HS-27A (cell line): ENCODE measurements at places on chromosomes 6 and 20.

- no peak for DNase-seq
Measured at GRCh38 chr6:170291271-170292110, 613 bp upstream of the DLL1 start.

GRCh38 chr6:149273318-149273717 is 44.2 kb upstream of the TAB2 start:
- DNase-seq = no peak

GRCh38 chr20:42963796-42964195 is 225.9 kb downstream of the PTPRT start:
- no peak for DNase-seq

DNA sequence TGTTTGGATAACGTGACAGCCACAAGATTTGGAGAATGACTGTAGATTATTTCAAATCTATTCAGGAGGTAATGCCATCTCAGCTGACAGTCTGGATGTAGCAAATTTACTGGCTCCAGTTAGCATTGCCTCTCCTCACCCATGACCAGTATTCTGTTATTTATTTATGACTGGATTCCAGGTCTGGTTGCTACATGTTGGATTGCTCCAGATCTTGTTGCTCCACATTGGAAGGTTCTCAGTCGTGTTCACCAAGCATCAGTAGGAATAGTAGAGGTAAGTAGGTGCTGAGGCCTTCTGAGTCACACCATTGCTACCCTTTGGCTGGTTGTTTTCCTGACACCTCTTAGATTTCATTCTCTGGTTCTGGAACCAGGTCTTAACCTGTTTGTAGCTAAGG is 69.5 kb upstream of the ELOVL5 start:
- DNase-seq = no peak

- no peak for DNase-seq
Measured at GRCh38 chr20:54268941-54269340, 61.1 kb downstream of the PFDN4 start.

- DNase-seq = no peak
Measured at GRCh38 chr20:56826306-56826704, 197.2 kb downstream of the TFAP2C start.

GRCh38 chr6:103326760-103327757 is 1532.7 kb downstream of the HACE1 start:
- DNase-seq = no peak

- peak; percentile 54 for DNase-seq
Measured at GRCh38 chr20:64065974-64066343, 3.0 kb downstream of the TCEA2 start.

- no peak for DNase-seq
Measured at GRCh38 chr6:48613231-48613949, 502.4 kb upstream of the PTCHD4 start.

GRCh38 chr20:33684533-33685327 is 1.5 kb downstream of the E2F1 start:
- DNase-seq = no peak

- no peak for DNase-seq
Measured at GRCh38 chr6:6587696-6588063, 840 bp upstream of the LY86 start.

DNA sequence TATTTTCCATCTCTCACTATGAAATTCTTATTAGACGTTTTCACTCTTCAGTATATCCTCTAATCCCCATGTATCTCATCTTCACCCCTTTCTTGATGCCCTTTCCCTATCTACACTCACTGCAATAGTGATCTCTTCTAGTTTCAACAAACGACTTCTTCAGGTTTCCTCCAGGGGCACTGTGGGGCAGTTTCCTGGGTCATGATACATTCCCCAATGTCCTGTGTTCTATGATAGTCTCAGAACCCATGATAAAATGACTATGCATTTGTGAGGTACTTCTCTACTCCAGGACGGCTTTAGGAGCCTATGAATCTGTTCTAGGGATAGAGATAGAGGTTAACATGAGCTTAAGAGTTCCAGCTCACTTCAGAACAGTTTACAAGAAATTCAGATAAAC is 183.3 kb downstream of the FOXC1 start:
- DNase-seq = no peak

GRCh38 chr20:45813006-45813340 is 529 bp downstream of the UBE2C start:
- no peak for DNase-seq

DNA sequence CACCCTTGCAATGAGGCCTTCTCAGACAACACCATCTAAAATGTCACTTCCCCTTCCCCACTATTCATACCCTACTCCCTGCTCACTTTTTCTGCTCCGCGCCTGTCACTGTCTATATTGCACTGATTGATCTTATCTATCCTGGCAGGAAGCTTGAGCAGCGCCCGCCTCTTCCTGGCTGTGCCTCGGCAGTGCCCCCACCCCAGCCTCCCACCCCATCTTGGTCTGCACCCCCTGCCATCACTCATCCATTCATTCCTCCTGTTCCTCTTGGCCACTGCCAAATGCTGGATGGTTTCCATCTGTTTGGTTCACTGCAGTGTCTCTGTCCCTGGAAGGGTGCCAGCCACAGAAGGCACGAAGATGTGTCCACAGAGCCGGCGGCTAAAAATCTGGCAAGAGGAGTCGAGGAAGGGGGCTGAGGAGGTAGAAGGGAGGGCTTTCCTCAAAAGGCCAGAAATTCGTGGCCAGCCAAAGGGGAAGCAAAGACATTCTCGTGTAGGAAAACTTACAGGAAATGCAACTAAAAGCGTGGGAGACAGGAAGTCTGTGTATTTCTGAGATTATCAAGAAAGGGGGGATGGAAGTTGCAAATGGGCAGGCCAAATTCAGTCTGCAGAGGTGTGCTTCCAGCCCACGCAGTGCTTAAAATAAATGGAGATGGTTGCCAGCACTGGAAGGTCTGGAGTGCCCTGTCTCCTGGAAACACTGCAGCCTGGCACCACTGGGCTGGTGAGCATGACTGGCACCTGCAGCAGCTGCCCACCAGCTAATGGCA is 27.6 kb downstream of the SYNJ2 start:
- DNase-seq = no peak

DNA sequence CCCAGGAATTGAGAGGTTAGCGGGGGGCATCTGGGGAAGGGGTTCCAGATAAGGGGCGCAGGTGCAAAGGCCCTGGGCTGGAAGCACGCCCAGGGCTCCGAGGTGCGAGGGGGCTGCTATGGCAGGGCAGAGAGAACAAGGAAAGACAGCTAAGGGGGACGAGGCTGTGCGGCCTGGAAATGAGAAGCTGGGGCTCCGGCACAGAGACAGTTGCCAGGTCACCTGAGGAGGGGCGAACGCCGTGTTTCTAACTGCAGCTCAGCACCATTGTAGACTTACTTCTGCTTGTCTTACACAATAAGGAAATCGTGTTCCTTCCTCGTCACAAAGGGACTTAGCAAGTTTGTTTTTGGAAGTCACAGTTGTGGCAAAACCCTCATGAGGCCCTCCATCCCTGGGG is 68.9 kb upstream of the TBXT start:
- DNase-seq = no peak

DNA sequence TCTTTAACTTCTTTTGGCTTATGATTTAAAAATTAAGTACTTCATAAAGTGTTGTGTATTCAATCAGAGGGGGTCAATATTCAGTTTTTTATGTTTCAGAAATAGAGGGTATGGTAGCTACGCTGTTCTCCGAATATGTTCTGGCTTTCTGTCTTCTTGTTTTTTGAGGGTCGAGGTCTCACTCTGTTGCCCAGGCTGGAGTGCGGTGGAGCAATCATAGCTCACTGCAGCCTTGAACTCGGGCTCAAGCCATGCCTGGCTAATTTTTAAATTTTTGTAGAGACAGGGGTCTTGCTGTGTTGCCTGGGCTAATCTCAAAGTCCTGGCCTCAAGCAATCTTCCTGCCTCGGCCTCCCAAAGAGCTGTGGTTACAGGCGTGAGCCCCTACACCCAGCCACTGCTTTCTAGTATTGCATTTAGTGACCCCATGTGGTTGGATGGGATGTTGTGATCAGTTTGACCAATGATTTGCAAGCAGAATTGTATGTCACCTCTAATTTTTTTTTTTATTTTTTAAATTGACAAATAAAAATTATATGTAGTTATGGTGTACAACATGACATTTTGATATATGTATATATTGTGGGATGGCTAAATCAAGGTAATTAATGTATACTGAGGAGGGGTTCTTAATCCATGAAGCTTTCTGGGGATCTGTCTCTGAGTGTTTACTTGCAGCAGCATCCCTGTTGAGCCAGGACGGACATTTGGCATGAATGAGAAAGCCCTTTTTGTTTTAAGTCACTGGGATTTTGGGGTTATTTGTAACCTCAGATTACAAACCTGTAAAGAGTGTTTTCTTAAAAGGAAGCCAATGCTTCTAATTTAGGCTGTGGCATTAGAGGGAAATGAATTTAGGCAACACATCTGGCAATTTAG is 38.5 kb upstream of the DEK start:
- no peak for DNase-seq

- DNase-seq = no peak
Measured at GRCh38 chr6:5838656-5839396, 167.9 kb downstream of the NRN1 start.

GRCh38 chr6:137708481-137708880 is 158.6 kb upstream of the TNFAIP3 start:
- no peak for DNase-seq

GRCh38 chr6:135071541-135071940 is 16.9 kb upstream of the HBS1L start:
- DNase-seq = no peak

- DNase-seq = no peak
Measured at GRCh38 chr20:49983848-49984408, 1.1 kb downstream of the SNAI1 start.

- peak; percentile 75 for DNase-seq
Measured at GRCh38 chr6:143556529-143556928, 45.0 kb upstream of the FUCA2 start.

DNA sequence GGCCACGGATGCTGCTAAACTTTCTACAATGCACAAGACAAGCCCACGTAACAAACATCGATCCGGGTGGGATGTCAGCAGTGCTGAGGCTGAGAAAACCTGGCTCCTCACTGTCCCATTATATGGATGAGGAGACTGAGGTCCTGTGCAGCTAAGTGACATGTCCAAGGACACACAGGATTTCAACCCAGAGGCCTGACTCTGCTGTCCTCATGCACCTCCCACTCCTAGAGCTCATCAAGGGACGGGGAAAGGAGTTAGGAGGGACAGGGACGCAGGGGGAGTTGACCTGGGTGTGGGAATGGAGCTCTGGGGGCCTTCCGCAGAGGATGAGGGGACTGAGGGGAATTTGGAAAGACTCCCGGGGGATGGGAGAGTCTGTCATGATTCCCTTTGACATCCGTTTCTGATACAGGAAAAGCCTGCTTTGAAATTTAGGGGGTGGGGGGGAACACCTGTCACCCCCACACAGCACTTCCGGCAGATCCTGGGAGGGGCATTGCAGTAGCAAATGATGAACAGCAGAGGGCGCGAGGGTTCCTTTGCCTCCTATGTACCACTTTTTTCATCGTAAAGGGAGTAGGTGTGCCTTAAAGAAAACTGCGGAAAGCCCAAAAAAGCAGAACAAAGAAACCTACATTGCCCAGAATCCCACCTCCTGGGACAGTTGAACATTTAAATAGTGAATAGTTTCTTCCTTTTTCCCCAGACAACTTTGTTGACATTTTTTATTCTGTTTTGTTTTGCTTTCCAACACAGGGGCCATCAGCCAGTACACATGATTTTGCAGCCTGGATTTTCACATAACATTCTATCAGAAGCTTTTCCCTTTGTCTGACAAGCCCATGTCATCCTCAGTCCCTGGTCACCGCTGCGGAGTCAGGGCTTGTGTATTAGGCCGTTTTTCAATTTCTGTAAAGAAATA is 48.6 kb downstream of the SLC2A10 start:
- peak; percentile 34 for DNase-seq

GRCh38 chr6:14743144-14743473 is 502.8 kb upstream of the JARID2 start:
- DNase-seq = no peak

GRCh38 chr20:11483697-11484096 is 434.0 kb upstream of the BTBD3 start:
- no peak for DNase-seq

DNA sequence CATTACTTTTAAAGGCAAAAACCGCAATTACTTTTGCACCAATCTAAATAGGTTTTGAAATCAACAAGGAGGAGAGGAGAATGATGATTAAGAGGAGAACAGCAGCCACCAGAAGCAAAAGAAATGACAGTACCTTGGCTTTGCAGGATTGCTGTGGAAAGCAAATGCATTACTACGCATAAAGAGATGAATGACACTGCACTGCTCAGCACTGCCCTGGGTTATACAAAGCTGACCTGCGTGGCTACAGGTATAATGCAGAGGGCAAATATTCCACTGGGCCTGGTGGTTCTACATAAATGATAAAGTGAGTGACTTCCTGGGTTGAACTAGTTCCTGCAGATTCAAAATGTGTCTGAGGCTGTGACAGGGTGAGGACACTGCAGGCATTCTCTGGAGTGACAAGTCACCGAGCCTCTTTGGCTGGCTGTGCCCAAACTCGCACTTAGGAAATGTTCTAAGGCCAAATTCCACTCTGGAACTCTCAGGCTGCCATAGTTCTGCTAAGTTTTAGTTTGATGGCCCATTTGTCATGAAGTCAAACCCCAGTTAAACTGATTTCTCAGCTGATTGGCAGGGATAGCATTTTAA is 78.6 kb downstream of the INSM1 start:
- DNase-seq = no peak

DNA sequence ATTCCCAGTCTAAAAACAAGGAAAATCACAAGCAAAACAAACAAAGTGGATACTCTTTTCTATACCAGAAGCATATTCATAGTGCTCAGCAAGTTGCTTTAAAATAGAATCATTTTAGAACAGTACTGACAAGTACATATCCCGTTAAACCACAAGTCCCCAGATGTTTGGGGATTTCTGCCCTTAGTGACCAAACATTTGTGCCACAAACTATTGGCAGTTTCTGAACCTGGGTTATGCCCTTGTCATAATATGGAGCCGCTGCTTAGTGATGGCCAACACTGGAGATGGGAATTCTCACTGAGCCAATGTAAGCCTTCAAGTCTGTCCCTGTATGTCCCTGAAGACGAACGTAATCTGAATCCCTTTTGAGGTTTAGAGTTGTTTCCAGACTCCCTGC is 436.7 kb upstream of the JAG1 start:
- no peak for DNase-seq

DNA sequence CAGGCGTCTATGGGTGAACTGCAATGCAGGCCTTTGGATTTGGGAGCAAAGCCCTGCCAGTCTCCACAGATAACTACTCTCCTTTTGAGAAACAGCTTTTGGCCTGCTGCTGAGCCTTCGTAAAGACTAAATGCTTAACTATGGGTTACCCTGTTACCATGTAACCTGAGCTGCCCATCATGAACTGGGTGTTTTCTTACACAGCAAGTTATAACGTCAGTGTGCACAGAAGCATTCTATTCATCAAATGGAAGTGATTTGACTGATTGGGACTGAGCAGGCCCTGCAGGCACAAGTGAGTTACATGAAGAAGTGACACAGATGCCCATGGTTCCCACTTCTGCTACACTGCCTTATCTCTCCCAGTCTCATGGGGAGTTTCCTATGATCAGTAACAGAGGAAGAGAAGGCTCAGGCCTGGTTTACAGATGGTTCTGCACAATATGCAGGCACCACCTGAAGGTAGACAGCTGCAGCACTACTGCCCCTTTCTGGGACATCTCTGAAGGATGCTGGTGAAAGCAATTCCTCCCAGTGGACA is 319.1 kb downstream of the CD83 start:
- no peak for DNase-seq
